ENCODE measurements at places on chromosomes 12 and 14. TPM values are rescaled to one million over a fixed set of nuclear protein-coding genes. Genes with fewer than 3 reads are reported as not detected.

RHOJ gene
- total RNA-seq, result 12.9 TPM

DNA sequence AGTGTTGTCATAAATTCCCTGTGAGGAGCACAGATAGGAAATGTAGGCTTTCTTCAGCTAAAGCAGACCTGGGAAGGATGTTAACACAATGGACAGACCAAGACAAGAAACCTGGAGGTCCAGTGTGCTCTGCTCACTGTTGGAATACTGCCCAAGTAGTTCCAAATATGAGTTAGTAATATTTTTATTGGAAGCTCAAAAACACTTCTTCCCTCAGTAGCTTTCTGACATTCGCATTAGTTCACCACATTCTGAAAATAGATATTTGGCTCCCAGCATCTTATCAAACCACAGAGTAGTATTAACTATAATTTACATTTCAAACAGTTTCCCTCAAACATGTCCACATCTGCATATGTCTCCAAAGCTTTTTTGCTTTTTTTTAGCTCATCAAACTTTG lies 74.8 kb upstream of the PYGL start:
- no peak for ATAC-seq

TCL1B gene
- total RNA-seq, result not detected

- no peak for ATAC-seq
Measured at GRCh38 chr14:24513009-24513408, 4.9 kb upstream of the CMA1 start.

GRCh38 chr12:24407884-24408283 lies 458.4 kb upstream of the SOX5 start:
- no peak for ATAC-seq

ERP27 gene
- total RNA-seq, result not detected

PRPH gene
- total RNA-seq, result 5.6 TPM

PROX2 gene
- total RNA-seq, result 0.08 TPM

DNA sequence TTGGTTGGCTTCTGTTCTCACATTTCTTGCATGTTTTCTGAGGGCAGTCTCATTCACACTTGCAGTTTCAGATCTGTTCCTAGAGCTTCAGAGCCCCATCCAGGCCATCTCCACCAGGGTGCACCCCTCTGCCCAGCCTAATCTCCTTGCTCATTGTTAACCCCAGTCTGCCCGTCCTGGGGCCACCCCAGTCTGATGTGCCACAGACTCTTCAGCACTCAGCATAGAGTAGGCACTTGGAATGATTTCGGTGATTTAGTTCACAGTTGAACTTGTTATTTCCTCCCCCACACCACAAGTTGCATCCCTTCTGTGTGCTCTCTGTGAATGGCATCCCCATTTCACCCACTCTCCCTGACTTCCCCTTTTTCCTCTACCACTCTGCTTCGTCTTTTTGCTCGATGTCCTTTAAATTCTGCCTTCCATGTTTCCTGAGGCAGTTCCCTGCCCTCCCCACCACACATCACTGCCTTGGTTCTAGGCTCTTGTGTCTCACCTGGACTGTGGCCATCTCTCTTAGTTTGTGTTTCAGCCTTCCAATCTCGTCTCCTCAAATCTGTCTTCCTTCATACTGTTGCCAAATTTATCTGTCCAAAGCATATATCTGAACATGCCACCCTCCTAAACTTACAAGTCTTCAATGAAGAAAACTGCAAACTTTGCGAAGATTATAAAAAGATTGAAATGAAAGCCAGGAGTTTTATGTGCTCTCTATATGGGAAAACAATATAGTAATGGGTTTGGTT lies 41.5 kb downstream of the ANO6 start:
- no peak for ATAC-seq

DNA sequence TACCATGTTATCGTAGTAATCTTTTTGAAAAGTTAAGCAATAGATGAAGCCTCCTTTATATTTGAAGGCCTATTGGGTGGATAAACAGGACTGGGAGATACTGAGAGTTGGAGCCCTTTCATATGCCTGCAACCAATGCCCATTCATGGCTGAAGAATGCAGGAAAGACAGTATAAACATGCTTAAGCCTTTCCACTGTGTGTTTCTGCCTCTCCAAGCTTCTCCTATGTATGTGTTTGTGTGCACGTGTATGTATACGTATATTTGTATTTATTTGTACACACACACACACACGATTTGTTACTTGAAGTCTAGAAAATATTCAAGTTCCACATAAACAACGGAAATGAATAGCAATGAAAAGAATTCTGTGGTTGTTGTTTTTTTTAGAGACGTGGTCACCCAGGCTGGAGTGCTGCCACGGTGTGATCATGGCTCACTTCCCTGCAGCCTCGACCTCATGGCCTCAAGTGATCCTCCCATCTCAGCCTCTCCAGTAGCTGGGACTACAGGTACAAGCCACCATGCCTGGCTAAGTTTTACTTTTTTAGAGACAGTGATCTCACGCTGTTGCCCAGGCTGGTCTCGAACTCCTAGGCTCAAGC lies 1453.5 kb downstream of the AACS start:
- ATAC-seq, result no peak

- no peak for ATAC-seq
Measured at GRCh38 chr12:65606008-65606766, 218.1 kb upstream of the HMGA2 start.

COX8C gene
- not detected for total RNA-seq

KRT75 gene
- total RNA-seq, result not detected

DNA sequence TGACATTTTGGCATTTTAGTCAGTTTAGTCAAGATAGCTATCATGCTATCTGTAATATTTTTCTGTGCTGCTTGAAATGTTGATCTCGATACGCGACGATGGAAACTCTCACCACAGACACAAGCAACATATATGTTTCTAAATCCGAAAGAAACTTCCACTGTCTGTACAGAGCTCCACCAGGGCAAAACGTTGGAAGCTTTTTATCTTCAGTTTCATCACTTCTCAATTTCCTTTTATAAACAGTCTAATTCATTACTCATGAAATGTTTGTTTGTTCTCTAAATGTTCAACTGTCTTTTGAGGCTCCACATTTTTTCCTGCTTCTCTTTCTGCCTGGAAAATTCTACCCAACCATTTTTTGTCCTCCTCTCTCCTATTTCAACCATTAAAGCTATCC lies 737.6 kb downstream of the SLC16A7 start:
- no peak for ATAC-seq

Data from gastroesophageal sphincter (tissue), 4 donors.